ENCODE measurements at places on chromosomes 3 and 15.

DNA sequence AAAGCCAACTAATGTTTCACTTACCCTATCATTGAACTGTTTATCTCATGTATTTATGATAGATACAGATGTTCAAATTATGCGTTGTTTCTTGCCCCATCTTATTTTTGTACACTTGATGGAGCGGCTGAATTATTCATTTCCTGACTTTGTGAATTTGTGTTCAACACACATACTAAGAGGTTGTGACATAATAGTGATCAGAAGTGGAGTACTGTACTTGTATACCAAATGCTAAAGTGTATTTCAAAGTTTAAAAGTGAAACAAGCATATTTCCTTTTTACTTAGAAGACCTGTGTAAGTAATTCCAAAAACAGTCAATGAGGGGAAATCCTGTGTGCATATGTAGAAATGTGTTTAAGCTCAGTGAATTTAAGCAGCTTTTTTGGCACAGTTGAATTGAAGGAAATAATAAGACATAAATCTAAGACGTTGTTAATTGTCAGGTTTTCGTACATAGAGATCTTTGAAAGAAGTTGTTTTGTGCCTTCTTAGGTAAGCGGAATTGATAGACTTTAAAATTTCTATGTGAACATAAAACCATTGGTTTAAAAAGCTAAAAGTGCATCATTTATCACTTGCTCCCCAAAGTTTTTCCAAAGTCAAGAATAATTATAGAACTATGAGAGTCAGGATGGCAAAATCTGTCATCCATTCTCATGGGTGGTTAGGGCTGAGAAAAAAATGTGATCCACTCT, 1.9 kb downstream of the NFKBIZ start:
- DNase-seq = no peak

DNA sequence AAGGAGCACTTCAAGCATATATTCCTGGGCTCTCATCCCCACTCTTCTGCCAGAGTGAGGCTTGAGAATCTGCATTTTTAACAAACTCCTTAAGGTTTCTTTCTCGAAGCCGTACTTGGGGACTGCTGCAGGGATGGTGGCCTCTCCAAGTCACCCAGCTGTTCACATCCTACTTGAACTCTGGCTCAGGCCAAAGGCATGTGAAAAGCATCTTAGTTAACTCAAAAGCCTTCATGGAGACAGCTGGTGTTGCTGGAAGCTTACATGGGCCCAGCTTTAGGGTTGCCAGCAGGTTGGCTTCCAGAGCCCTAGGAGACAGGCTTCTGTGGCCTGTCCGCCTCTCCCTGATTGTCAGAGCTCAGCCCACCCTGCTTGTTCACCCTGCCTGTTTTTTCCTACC, 139.2 kb downstream of the THSD4 start:
- no peak for DNase-seq

- no peak for DNase-seq
Measured at GRCh38 chr3:185488465-185488864, 10.4 kb downstream of the TMEM41A start.

DNA sequence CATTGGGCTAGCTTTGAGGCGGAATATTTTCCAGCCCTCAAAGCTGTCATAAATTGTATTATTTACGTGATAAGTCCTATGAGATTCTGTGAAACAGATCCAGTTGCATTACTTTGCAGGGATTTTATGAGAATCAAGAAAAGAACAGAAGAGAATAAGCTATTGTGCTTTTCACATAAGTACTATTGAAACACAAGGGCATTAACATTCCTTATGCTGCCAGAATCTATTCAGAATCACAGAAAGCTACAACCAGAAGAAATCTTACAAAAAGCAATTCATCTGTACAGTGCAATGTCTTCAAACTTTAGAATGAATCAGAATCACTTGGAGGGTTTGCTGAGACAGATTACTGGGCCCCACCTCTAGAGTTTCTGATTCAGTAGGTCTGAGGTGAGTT, 10.6 kb upstream of the CACNA1D start:
- no peak for DNase-seq

Data from stimulated activated CD4-positive, alpha-beta T cell treated with anti-CD3 and anti-CD28 coated beads, Interleukin-4, amount 100 ng/mL, for 48 hours (primary cell).